RWPE1 (cell line): ENCODE measurements at places on chromosomes 6 and 20.
A peak's percentile ranks its signal among the peaks of the same experiment; 100 is the strongest.

DNA sequence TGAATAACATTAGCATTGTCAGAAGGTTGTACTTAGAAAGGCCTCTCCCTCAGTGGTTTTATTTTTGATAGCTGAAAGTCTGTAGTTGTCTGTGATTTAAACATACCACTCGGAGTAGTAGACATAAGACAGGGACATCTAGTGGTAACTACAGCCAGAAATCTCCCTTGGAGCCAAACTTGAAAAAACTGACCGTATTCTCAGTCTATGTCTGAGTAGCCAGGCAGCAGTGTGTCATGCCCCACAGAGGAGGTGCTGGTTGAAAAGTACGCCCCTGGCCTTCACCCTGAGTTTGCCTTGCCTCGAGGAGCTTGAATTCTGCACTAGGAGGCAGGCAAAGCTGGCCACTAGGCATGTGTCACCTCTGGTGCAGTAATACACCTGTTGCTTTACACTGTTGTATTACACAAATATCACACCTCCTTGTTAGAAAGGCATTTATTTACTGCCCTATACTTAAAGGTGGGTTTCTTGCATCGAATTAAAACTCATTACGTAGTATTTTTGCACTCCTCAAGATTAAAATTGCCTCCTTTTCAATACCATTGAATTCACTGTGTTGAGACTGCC lies 20.8 kb downstream of the ZBTB2 start:
- DNase-seq: no peak

GRCh38 chr6:52317841-52318581 lies 33.5 kb upstream of the MCM3 start:
- peak; percentile 35 for DNase-seq

GRCh38 chr20:46903937-46904336 lies 9.3 kb downstream of the EYA2 start:
- no peak for DNase-seq

DNA sequence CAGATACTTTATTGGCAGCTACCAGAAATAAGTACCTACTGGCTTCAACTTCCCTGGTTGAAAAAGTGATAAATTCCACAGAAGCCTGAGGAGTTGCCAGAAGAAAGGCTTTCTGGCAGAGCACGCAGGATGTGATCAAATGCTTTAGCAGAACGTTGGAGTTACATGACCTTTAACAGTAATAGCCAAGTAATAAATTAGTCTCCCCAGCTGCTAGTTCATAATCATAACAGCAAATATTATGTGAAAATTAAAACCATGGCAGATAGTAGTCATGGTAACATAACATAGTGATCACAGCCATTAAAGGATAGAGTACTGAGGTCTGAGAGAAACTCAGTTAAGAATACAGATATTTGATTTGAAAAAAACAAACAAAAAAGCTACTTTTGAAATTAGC lies 567.7 kb downstream of the ADGRB3 start:
- no peak for DNase-seq

DNA sequence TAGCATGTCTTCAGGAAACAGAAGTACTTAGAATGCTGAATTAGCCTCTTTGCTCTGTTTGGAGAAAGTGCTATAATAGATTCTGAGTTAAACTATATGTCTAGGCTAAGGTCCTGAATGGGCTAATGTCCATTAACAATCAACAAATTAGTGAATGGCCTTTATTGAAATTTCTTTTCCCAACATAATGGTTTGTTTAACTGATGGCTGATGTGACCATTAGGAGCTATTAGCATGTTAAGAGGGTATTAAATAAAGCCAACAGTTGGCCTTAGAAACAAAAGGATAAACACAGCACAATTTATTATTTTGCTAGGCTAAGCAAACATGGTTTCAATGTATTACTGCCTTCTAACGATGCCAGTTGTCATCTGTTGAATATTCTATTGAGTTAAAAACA lies 234.3 kb upstream of the HS3ST5 start:
- DNase-seq: no peak

DNA sequence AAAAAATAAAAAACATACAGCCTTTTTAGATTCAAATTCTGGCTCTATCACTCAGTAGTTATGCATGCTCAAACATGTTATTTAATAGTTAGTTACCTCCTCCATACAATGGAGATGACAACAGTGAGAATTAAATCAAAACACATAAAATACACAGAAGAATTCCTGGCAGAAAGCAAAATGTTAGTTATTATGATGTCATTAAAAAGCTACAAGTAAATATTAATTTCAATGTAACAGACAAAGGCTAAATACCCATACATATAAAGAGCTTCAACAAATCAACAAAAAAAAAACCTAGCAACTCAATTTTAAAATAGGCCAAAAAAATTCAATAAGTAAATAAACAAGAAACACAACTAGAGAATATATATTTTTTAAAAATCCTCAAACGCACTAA lies 21.4 kb downstream of the PLN start:
- no peak for DNase-seq

DNA sequence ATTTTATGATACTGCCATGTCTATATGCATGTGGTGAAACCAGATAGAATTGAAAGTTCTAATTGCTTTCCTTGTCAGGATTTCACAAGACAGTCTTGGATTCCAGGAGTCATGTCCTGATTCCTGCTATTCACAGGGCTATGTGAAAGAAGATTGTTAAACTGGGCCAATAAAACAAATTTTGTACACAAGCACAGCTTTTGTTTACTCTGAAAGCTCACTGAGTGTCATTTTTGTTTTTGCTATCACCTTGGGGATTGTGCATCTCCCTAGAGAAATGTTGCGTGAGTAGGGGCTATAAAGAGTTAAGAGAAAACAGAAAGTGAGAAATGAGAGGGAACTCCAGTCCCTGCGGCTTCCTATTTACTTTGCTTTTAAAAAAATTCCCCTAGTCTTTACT lies 627.5 kb downstream of the PKHD1 start:
- no peak for DNase-seq

DNA sequence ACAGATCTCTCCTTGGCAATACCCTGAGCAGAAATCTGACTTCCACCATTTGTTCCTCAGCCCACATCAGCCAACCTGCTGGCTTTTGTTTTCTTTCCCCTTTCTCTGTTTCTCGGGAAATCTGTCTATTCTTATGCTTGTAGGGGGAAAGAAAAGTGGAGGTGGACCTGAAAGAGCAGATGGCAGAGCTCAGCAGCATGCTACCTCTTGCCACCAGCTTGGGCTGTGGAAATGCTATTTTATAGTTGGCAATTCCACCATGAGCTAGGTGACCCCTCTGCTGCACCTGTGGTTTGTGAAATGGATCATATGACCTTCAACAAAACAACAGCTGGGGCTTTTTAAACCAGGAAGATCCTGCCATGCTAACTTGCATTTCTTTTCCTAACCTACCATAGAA lies 6.8 kb upstream of the SPATS1 start:
- DNase-seq: no peak

DNA sequence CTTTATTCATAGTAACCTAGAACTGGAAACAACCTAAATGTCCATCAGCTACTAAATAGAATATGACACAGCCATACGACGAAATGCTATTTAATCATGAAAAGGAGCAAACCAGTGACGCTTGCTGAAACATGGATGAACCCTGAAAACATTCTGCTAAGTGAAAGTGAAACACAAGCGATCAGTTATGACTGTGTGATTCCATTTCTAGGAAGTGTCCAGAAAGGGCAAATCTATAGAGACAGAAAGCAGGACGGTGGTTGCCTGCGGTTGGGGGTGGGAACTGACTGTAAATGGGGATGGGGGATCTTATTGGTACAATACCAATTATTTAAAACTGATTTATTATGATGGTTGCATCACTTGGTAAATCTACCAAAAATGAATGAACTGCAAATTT lies 126.8 kb downstream of the IPCEF1 start:
- DNase-seq: no peak

GRCh38 chr20:46362921-46363867 lies 43.2 kb downstream of the ELMO2 start:
- no peak for DNase-seq

- DNase-seq: no peak
Observed at GRCh38 chr6:19669206-19669605, 168.0 kb upstream of the ID4 start.

DNA sequence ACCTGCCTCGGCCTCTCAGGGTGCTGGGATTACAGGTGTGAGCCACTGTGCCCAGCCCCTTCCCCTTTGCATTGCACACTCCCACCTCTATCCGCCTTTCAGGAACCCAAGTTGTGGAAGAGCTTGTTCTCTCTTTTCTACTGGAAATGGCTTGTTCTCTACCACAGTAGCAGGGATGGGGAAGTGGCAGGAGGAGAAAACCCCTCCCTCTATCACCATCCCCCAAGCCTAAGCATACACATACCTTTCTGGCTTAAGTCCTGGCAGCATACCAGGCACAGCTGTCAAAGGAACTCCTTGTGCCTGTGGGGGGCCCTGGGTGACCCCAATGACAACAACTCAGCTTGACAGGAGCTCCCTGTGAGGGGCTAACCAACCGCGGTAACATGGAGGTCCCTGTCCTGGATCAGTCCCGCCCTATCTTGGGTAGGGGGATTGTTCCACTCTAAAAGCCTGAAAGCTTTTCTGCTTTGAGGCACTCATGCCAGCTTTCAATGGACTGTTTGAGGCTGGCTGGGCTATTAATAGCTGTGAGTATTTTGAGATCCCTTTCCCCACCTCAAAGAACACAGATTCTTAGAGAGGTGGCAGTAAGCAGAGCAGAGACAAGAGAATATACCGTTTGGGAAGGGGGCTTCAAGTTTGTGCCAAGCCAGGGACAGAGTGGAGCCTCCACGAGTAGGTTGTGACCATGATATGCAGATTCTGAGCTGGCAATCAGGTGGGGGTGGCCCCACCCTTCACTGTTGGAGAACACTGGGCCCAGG lies 2.3 kb downstream of the KLHDC3 start:
- DNase-seq: no peak

- no peak for DNase-seq
Observed at GRCh38 chr6:113927001-113927400, 43.9 kb downstream of the HDAC2 start.

DNA sequence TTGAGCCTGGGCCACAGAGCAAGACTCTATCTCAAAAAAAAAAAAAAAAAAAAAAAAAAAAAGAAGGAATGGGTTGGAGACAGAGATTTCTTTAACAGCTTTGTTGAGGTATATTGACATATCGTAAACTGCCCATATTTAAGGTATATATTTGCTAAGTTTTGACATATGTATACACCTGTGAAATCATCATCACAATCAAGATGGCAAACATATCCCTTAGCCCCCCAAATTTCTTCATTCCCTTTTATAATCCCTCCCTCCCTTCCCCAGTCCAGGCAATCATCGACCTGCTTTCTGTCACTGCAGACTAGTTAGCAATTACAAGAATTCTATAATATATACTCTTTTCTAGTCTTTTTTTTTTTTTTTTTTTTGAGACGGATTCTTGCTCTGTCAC lies 29.0 kb downstream of the SERPINB1 start:
- no peak for DNase-seq

DNA sequence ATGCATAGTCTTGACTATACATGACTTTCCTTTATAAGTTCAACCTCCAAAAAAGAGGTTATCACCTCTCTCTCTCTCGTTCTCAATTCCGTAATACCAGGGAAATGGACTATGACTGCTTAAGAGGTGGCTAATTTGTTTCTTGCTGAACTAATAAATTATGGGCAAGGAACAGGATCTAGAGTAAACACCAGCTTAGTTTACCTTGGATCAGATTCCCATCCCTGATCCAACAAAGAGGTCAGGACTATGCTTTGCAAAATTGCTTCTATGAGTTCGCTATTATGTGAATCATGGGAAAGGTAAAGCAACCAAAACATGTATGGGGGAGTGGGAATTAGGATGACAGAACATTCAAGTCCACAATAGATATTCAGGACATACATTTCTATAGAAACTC lies 630.7 kb downstream of the HACE1 start:
- no peak for DNase-seq

DNA sequence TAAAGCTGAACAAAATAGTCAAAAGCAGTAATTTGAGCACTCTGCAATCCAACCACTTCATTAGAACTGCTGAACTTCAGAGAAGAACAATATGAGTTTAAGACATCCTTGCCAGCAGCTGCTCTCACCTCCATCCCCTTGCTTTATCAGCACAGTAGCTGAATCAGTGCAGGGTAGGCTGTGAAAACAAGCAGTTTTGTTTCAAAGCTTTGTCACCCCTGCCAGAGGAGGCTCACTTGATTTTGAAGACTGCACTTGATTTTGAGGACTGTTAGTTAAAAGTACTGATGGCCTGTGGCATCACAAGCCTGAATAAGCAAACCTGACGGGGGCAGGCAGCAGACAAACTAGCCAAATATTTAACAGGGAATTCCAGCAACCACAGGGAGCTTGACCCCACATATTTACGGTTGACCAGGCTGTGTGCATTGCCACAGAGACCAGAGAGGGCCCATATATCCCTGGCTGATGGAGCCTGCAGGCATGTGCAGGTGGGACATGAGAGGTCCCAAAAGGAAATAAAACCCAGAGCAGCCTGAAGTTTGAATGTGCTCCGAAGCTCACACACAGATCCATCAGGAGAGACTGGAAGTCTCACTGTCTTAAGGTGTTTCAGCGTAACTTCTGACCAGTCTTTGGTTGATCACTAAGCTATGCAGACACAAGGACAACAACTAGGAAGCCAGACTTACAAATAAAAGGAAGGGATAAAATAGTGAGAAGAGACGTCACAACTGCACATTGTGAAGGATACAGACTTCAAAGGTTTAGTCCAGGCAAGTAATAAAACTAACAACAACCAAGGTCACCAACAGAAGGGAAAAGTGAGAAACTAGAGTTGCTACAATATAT lies 97.4 kb downstream of the PDSS2 start:
- DNase-seq: no peak

DNA sequence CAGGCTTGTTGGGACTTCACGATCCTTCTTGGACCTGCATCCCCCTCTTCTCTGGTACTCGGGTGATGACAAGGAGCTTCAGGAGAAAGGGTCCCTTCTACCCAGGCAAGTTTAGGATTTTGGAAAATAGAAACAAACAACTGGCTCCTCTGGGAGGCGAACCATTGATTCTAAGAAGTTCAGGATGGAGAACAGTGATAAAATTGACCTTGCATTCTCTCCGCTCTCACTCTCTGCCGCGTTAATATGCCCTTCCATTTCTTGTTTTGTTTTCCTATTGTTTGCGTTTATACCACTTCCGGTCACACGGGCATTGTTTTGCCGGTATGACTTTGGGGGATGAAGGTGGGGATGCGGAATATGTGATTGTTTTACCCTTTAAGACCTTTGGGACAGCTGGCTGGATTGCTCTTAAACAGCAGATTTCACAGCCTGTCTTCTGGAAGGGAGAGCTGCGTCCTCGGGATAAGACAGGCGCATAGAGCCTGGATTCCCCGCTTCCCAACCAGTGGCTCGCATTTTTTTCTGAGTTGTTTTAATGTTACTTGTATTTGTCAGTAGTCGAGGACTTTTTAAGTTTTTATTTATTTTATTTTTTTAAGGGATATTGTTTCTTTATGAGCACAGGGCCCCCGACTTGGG lies 144.3 kb upstream of the ZNF184 start:
- DNase-seq: no peak

- peak; percentile 57 for DNase-seq
Observed at GRCh38 chr20:45817376-45818194, 5.1 kb downstream of the UBE2C start.

GRCh38 chr6:158848490-158848895 lies 29.3 kb upstream of the EZR start:
- no peak for DNase-seq

GRCh38 chr6:149905911-149906371 lies 8.0 kb upstream of the RAET1E start:
- DNase-seq: no peak

GRCh38 chr20:58389324-58389967 lies 417 bp downstream of the VAPB start:
- peak; percentile 52 for DNase-seq
